ENCODE measurements at places on chromosomes 3 and 15. TPM values are rescaled to one million over a fixed set of nuclear protein-coding genes. Genes with fewer than 3 reads are reported as not detected.

The UBE2E2 gene
- total RNA-seq = 39.9 TPM

The ESYT3 gene
- total RNA-seq = 1.6 TPM

The CMTM8 gene
- not detected for total RNA-seq

The SNTN gene
- not detected for total RNA-seq

The RETNLB gene
- total RNA-seq = not detected

The OR4M2 gene
- total RNA-seq = not detected

The SLC28A1 gene
- not detected for total RNA-seq

The SAMD7 gene
- total RNA-seq = not detected

The RAB11A gene
- total RNA-seq = 444 TPM

The CADM2 gene
- total RNA-seq = not detected

The CA12 gene
- 98.9 TPM for total RNA-seq

The TMEM108 gene
- total RNA-seq = 0.23 TPM

The XCR1 gene
- not detected for total RNA-seq

The GRAMD2A gene
- 0.30 TPM for total RNA-seq

The TUBGCP4 gene
- total RNA-seq = 14.2 TPM

The NR1D2 gene
- 36.5 TPM for total RNA-seq

The VGLL3 gene
- 19.3 TPM for total RNA-seq

The TEX55 gene
- total RNA-seq = not detected

The FBXW12 gene
- total RNA-seq = not detected

The C3orf85 gene
- not detected for total RNA-seq

The TMEM207 gene
- not detected for total RNA-seq

The GSK3B gene
- total RNA-seq = 64.5 TPM

The CHST14 gene
- total RNA-seq = 13.4 TPM

The ALDH1L1 gene
- not detected for total RNA-seq

The PRR20G gene
- not detected for total RNA-seq

The KBTBD13 gene
- total RNA-seq = not detected

The POU1F1 gene
- total RNA-seq = not detected

The HDAC11 gene
- total RNA-seq = 13.1 TPM

The UBE2E1 gene
- 97.8 TPM for total RNA-seq

The UPK1B gene
- total RNA-seq = not detected

The MYL3 gene
- total RNA-seq = not detected

The PLCL2 gene
- total RNA-seq = 5.4 TPM

The ZBTB20 gene
- total RNA-seq = 6.5 TPM

The NR2F2 gene
- total RNA-seq = 27.3 TPM

The LCMT2 gene
- total RNA-seq = 7.4 TPM

The TGM4 gene
- total RNA-seq = not detected

The TJP1 gene
- 50.5 TPM for total RNA-seq

The INKA1 gene
- 3.9 TPM for total RNA-seq

The FGF12 gene
- not detected for total RNA-seq

Measured in smooth muscle cell of the umbilical artery (primary cell).